ENCODE measurements at places on chromosomes 1 and 21.

GRCh38 chr1:239944666-239945065, 147.0 kb upstream of the FMN2 start:
- ATAC-seq: no peak

DNA sequence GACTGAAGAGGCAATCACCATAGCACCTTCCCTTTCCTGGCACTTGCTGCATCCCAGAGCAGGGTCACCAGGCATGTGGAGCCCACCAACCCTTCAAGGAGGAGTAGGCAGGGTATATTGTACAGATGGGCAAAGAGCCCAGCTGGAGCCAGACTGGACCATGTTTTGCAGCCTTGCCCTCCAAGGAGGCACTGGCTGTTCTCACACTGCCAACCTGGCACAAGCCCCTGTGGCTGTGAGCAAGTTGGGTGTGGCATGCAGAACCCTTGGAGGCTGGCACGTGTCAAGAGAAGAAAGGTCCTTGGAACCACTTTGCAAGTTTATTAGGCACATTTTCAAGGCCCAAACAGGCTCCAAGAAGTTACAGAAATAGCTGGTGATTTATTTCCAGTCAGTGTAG, 146.4 kb downstream of the FOXD2 start:
- no peak for ATAC-seq

- no peak for ATAC-seq
Observed at GRCh38 chr1:116326486-116326885, 46.6 kb upstream of the ATP1A1 start.

GRCh38 chr1:5989286-5989605, 3.0 kb downstream of the NPHP4 start:
- no peak for ATAC-seq

GRCh38 chr1:233168384-233168783, 127.1 kb downstream of the PCNX2 start:
- no peak for ATAC-seq

DNA sequence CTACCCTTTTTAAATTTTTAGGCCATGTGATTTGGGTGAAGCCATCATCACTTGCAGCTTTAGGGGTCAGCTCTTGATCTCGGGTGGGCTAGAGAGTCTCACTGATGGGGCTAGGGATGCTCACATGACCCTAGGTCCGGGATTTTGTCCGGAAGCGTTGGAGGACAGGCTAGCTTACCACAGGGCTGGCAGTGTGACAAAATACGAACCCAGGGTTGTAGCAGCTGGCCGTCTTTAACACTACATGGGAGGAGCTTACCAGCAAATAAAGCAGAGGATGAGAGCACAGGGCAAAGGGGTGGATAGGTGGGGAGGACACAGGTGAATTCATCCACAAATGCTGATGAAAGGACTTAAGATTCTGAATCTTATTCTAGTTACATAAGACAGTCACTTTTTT, 21.9 kb downstream of the GPR161 start:
- ATAC-seq: no peak

DNA sequence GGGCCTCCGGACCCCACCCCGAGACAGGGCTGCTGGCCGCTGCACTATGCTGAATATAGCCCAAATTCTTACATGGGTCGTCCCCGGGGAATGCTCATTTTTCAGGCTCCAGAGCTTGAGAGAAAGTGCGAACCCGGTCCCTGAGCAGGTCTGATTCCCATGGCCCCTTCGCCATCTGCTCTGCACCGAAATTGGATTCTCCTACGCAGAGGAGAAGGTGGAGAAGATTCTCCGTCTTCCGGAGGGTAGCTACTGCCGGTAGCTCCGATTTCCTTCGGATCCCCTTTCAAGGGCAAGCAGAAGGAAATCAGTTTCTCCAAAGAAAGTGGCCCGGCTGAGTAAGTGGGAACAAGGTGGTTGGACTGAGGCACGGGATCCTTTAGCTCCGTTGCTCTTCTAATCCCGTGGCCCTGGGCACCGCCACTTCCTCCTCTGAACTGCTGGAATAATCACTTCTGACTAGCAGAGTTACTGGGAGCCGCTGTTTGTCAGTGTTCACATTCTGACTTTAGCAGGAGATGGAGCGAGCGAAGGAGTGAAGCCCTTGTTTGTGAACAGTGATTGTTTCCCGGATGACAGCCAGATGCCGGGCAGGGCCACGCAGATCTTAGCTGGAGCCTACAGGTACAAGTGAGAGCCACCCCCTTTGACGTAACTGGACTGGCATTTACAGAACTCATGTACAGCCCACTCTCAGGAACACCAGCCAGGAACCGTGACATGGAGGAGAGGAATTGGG, 1.1 kb upstream of the ZNF496 start:
- no peak for ATAC-seq

GRCh38 chr1:17086751-17087150, 32.5 kb downstream of the PADI2 start:
- no peak for ATAC-seq

DNA sequence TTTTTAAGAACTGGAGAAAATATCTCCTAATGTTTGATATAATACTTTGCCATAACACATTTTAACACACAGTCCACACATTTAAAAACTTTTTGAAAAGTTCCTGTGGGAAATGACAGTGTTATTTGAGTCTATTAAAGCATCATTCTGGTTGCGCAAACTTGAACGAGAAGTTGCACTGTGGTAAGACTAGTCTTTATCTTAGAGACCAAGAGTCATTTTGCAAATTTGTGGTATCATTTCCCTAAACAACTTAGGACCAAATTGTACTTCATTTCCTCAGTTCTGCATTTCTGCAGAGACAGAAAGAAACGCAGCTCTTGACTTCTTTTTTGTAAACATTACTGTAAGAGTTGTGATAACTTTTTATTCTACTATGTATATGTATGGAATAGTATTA, at the start of gene RGS18:
RGS18 (plus strand) TSS at position 282 of the 400 bp plus-strand sequence. CDS start 176 bp downstream, outside the sequence.
- ATAC-seq: no peak

DNA sequence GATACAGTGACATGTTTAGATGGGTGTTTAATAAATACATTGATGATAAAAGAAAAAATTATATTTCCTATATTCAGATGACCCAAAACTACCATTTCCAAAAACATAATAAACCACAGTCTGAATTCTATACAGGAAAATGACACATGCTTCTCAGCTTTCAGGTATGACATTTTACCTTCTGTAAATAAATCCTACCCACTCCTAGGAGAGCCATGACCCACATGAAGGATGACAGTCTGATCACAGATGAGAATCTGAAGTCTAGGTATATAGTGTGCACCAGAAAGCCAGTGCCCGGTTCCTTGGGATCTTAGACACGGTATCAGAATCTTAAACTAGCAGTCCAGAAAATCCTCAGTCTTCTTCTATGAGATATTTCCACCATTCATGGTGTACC, 3.7 kb upstream of the GJA9 start:
- ATAC-seq: no peak

- no peak for ATAC-seq
Observed at GRCh38 chr1:77966291-77966690, 12.6 kb downstream of the FUBP1 start.

GRCh38 chr1:9038881-9039760, 12.9 kb upstream of the SLC2A7 start:
- ATAC-seq: no peak

- ATAC-seq: no peak
Observed at GRCh38 chr1:56357927-56358690, 221.3 kb downstream of the PLPP3 start.

GRCh38 chr1:174358344-174358743, 89.4 kb upstream of the GPR52 start:
- no peak for ATAC-seq
